BJ (cell line): ENCODE measurements at places on chromosomes 1 and 21.

DNA sequence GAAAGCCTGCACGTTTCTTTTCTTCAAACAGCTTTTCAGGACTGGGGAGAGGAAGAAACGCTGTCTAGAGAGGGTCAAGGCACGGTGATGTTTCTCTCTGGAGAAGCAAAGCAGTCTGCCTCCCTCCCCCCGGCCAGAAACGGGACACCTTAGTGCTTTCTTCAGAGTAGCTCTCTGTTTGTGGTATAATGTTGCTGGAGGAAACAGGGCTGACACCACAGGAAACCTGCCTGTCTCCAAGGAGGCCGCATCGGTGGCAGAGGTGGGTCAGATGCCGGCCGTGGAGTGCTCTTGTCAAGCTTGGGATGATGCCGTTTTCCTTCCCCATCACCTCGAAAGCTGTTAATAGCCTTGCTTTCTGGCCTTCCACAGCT, 139.4 kb downstream of the DHRS3 start:
- DNase-seq: no peak

DNA sequence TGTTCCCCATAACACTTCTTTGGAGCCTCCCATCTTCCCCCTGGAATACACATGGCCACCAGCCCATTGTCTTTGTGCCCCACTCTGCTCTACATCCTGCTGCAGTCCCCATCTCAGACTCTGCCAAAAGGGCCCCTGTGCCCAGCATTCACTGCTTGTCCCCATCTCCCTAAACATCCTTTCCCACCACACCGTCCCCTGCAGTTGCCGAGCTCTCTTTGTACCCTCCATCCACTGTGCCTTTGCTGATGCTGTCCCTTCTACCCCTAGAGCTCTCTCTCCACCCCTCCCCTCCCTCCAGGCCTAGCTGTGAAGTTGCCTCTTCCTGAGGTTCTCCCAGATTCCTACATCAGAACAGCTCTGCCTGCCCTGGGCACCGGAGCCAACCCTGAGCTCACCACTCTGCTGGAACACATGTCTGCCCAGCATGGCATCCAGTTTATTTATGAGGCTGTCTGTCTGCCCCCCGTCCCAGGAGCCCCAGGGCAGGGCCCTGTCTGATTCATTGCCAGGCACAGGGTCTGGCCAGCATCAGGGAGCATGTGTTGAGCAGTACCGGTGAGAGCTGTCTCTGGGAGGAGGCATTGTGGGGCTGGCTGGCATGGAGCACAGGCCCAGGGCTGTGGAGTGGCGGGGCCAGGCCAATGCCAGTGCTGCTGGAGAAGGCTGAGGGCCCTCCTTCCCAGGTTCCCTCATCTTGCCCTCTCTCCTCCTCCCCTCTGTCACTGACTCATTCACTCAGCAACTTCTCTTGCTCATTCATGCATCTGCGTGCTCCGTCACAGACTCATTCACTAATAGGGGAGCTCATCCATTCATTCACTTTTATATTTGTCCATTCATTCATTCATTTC, 28.8 kb downstream of the EDN2 start:
- no peak for DNase-seq

GRCh38 chr1:56819387-56819899, at the start of gene FYB2:
Gene FYB2, minus strand, starts transcription at chr1:56819404. Its CDS starts 114 bp downstream, at chr1:56819290.
- no peak for DNase-seq

GRCh38 chr1:111399792-111400610, 27.5 kb downstream of the OVGP1 start:
- DNase-seq: no peak

DNA sequence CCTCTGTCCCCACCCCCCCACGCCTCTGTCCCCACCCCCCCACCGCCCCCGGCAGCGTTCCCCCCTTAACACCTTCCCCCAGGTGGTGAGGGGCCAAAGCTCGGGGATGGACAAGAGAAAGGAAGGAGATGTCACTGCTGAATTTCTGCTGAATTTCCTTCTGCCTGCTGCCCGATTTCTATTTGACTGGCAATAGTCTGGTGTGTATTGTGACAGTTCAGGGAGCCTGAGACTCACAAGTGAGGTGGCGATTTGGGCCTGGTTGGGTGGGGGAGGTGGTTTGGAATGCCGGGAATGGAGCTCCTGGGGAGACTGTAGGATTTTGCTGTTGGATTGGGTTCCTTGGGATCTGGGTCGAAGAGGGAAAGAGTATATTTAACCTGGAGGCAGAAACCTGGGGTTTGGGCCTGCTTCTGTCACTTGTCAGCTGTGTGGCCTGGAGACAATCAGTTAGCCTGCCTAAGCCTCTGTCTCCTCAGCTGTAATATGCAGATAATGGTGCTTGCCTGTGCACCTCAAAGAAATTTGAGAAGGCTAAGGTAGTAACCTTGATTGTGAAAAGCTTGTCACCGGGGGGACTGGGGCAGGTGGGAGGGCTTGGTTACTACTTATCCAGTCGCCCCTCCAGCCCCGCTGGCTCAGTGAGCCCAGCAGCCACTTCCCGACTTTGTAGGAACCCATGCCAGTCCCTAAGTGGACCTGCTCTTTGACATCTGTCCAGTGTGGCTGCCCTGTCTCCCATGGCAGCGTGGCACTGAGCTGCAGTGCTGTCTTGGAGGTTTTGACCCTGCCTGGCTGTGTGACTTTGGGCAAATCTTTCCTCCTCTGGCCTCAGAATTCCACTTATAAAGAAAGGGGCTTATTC, 7.7 kb upstream of the LMNA start:
- DNase-seq: no peak

DNA sequence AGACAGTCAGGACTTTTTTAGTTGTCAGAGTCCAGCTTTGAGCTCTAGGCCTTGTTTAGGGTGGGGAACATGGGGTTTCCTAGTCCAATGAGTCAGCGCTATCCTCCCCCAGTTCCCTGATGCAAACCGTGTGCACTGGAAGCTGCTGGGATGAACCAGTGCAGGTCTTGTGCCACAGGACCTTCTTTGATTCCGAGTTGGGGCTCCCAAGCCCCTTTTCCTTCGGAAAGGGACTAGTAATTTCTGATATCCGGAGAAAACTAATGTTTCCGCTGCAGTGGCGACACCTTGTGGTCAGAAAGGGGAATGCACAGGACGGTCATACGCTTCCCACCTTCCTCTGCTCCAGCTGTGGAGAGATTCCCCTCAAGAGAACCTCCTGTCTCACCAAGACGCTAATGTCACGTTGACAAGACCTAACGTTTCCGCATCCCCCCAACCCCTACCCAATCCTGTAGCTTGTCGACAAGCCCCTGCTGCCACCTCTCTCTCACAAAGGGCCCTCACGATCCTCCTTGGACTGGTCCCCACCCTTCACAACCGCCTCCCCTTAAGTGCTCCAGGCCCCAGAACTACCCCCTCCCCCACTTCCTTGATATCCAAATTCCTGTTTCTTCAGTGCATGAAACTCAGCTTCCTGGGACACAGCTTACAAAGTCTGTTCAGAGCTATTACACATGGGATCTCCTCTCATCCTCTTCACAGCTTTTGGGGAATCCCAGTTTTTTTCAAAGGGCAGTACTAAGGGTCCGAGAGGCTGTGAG, 30.9 kb downstream of the GPA33 start:
- no peak for DNase-seq

GRCh38 chr1:52056937-52057231, 789 bp downstream of the BTF3L4 start:
- DNase-seq: no peak

DNA sequence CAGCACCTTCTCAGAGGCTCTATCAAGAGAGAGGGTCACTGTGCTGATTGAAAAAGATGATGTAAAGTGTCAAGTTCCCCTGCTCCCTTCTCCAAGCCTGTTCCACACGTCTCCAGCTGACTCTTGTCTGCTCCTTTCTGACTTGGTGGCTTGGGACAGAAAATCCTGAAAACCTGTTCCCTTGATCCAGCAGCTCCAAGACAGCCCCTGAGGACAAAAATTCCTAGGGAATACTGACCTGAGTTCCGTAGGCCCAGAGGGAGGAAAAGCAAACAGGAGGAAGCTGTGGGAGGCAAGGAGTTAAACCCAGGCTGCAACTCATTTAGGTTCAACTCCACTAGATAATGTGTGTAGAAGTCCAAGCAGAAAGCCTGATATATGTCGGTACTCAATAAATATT, 42.1 kb upstream of the ATP2B4 start:
- no peak for DNase-seq

GRCh38 chr1:48493970-48494769, 22.2 kb upstream of the SPATA6 start:
- DNase-seq: peak; percentile 82

DNA sequence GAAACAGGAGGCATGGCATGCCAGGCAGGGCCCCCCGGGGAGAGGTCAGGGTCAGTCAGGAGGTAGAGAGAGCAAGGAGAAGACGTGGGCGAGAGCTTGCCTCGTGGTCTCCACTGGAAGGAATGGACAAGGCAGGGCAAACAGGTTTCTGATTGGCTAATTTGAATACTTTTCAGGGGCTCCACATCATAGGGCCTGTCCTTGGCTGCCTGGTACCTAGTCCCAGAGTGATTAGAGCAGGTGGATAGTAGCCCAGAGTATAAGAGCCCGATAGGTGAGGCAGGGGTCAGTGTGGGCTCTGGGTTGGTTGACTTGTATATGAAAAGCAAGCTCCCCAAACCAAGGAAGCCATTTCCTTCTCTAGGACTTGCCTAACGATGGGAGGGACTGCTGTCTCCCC, 178.6 kb downstream of the ZP4 start:
- DNase-seq: no peak

GRCh38 chr1:53131590-53131938, 10.9 kb downstream of the SLC1A7 start:
- no peak for DNase-seq
